ENCODE measurements at places on chromosomes 5 and 9. TPM values are rescaled to one million over a fixed set of nuclear protein-coding genes. Genes with fewer than 3 reads are reported as not detected.

DNA sequence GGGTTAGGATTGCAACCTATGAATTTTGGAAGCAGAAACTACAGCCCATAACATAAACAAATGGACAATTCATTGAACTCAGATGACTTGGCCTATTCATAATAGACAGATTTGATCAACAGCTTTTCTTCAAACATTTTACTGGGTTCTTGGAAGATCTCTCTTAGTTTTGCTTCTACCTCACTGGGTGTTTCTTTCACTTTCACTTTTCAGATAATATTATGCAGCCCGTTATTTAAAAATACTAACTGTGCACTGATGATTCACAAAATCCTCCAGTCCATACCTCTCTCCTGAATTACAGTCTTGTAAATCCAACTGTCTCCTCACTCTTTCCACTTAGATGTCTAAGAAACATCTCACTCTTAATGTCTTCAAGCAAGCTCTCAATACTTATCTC, 183.5 kb upstream of the IRX1 start:
- no peak for DNase-seq

- DNase-seq: no peak
Observed at GRCh38 chr5:53068291-53068836, 41.2 kb downstream of the MOCS2 start.

DNA sequence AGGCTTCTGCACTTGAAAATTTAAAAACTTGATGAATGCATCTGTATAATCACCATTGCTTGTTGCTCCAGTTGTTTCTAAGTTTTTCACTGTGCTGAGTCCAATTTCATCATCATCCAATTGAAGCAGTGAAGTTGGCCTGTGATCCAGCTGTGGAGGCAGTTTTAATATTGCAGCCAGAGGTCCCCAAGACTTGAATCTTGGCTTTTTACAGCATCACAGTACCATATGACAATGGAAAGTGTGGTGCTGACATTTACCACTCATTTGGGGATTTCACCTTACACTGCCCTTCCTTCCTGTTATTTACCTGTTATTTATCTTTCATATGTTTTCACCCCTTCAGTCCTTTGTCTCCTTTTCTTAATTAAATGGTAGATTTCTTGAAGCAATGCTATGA, 76.2 kb upstream of the SPIN1 start:
- DNase-seq: no peak

DNA sequence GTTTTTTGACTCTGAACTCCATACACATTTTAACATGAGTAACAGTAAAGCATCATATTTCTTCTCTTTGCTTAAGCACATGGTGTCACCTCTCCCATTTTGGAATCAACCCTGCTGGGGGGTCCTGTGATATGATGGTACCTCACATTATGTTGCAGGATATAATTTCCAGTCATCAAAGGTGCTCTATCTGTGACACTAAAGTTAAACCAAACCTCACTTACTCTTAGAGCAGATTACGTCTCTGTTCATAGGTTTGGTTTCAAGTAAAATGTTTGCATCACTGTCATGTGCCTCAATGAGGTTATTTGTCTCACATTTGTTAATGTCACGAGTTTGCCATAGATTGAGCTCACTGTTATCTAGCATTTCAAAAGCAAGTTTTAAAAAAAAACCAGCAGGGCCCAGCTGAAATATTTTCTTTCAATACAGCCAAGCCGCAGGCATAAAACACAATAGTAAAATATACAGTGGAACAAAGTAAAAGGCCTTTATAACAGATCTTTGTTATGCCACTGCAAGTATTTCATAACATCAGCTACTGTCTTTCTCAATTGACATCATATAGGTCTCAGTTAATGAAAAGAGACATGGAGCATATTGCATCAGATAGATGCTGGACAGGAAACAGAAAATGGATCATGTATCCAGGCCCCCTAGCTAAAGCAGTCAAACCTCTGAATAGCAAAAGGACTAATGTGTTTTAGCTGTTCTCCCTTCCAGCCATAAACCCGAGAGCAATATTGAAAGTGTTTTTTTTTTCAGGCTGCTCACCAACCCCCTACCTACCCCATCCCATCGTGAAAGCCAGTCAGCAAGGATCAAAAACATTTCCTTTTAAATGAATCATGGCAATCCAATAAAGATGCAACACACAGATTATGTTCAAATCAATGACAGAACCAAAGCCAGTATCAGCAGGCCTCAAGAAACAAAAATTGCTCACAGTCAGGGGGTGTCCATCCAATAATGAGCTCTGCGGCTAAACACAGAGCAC, 182.1 kb upstream of the ITGA1 start:
- peak; percentile 3 for DNase-seq

DNA sequence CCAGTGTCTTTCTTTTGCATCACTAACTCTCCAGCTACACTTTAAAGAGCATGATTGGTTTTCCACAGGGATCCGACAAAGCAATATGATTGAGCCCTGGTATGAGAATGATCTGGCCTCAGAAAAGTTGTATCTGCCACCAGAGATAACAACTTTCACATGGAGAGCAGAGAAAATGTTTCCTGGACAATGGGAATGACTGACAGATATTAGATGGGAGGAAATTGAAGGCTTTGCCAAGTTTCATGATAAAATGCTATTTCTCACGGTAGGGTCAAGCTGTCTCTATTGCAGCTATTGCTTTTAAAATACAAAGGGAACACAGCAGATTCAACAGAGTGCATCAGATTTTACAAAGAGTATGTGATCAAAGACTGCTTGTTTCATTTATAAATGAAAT, 56.4 kb upstream of the GLIS3 start:
- no peak for DNase-seq

GFPT2 gene
- polyA plus RNA-seq: 7.1 TPM

CCDC192 gene
- 0.90 TPM for polyA plus RNA-seq

RNF183 gene
- 0.67 TPM for polyA plus RNA-seq

DNA sequence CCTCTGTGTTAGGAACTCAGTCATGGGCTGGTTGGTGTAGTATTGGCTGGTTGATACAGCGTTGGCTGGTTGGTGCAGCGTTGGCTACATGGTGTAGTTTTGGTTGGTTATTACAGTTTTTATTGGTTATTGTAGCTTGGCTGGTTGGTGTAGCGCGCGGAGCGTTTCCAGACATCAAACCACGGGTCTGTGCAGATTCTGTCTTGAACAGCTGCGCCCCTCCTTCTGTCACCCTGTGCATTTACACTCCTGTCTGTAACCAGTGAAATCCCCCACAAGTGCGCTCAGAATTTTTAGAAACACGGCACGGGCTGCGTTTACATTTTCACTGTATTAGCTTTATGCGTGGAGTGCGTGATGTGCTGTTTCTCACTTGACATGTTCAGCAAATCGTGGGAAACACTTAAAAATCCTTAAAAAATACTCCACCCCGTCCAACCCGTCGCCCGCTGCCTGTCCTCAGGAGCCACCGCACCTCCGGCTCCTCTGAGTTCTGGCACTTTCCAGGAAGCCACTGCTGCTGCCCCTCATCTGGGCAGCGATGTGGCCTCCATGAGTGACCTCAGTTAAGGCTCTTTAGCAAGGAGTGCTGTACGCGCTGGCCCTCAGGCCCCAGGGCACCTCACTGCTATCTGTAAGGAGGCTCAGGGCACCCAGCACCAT, 20.8 kb downstream of the NKD2 start:
- no peak for DNase-seq

- DNase-seq: no peak
Observed at GRCh38 chr9:21688108-21689102, 114.0 kb upstream of the MTAP start.

GRCh38 chr9:116594547-116594946, 92.6 kb upstream of the TRIM32 start:
- no peak for DNase-seq

- DNase-seq: no peak
Observed at GRCh38 chr5:4874097-4874496, 266.0 kb upstream of the ADAMTS16 start.

DNA sequence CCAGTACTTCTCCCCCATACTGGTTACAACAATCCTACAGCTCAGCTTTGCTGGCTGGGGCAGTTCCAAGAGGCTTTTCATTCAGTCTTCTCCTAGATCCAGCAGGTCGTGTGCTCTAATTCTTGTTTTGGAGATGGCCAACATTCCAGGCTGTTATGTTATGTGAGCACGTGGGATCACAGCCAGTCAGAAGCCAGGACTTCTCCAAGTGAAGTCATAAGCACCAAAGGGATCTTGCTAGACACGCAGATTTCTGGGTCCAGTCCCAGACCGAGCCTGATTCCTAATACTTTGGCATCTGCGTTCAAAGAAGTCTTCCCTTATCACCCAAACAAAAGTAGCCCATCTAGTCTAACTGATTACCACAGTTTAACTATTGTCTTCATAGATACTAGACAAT, 1.4 kb upstream of the LARP1 start:
- peak; percentile 68 for DNase-seq

IL9 gene
- not detected for polyA plus RNA-seq

Measured in right lung (tissue), 10 donors.